EH (cell line): ENCODE measurements at places on chromosomes 4 and X.

DNA sequence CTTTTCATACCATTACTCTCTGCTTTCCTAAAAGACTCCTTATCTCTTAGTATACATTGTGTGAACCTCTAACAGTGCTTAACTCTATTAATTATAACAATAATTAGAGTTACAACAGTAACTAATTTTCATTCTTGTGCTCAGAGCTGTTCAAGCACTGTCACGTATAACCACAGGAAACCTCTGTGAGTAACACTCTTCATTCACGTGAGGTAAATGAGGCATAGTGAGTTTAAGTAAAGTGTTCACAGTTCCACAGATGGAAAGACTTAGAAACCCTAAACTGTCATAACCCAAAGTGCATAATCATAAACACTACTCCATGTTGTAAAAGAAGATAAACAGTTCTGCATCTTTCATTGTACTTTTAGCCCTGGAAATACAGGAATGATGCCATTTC, 222.4 kb downstream of the CCSER1 start:
- no peak for DNase-seq

DNA sequence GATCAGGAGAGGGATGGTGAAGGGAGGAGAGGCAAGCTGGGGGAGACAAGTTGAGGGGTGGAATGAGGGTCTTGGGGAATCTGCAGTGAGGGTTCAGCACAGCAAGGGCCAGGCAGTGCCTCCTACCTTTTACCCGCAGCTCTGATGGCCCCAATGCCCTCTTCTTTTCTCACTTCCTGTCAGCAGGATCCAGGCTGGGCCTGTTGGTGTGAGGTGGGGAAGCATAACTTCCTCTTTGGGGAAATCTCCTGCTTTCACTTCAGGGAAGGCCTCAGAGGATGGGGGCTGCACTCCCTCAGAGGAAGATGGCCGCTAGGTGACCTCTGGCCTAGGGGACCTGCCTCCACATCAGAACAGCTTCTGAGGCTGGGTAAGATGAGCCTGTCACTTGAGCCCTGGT, 36.5 kb downstream of the EFNB1 start:
- DNase-seq, result no peak

GRCh38 chrX:129590596-129590995, 50.5 kb downstream of the OCRL start:
- DNase-seq, result no peak

GRCh38 chr4:3671571-3672464, 94.4 kb upstream of the ADRA2C start:
- peak; percentile 10 for DNase-seq

GRCh38 chr4:108036213-108036612, 46.5 kb downstream of the HADH start:
- no peak for DNase-seq

DNA sequence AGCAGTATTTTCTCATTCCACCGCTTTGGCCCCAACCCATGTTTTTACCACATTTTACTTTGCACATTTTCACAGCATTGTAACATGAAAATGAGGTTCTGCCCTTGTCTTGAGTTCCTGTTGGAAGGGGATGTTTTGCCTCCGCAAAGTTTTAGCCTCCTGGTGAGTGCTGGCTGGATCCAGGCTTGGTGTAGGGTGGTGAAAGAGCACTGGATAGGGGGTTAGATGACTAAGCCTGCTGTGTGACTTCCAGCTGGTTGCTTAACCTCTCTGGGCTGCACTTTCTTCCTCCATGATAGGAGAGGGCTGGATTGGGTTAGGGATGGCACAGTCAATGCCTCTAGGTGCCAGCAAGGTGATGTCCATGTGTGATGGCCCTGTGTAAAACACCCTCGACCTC, 28.9 kb downstream of the CYTL1 start:
- peak; percentile 10 for DNase-seq

- no peak for DNase-seq
Measured at GRCh38 chrX:24877854-24878650, 137.7 kb downstream of the ARX start.

DNA sequence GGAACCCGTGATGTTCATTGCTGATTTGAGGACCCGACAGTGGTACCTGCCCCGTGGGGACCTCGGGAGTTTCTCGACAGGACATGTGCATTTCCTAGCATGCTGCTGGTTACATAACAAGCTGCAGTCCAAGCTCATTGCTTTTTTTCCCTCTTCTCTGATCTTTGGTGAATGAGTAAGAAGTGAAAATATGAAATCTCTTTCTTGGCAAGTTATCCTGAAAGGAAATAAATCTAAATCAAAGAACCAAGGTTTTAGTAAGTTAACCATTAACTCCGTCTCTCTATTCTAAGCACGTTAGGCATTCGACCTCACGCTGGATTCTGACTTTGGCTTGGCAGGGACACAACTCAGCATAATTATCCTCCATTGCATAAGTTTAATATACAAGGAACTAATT, 86.6 kb downstream of the STK32B start:
- no peak for DNase-seq

DNA sequence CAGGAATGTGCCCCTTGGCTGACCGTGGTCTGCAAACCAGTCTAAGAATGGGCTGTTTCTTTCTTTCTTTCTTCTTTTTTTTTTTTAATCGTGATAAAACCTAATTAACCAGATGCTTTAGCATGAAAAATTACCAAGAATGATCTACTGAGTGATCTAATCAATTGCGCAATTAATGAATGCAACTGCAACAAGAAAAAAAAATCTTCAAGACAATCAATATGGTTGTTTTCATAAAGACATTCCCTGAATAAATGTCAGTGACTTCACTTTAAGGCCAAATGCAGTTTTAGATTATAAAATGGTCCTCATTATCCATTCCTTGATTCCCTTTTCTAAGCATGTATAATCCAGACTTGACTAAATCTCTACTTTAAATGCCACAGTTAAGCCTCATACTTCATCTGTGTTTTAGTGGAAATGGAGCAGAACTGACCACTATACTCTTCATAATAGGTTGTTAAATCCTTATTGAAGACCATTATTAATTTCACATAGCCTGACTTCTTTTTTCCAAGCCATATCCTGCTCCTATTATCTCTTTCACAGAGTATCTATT, 51.6 kb upstream of the SETD7 start:
- DNase-seq, result no peak

DNA sequence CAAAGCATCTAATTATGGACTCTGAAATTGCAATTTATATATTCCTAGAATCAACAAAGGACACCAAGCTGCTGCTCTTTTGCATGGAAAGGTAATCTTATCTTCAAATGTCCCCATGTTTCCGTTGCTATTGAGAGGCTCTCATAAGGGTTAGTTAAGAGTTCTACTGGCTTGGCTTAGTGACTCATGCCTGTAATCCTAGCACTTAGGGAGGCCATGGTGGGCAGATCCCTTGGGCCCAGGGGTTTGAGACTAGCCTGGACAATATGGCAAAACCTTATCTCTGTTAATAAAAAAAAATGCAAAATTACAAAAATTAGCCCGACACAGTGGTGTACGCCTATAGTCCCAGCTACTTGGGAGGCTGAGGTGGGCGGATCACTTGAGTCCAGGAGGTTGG, 93.4 kb upstream of the RAPGEF2 start:
- DNase-seq, result no peak

- no peak for DNase-seq
Measured at GRCh38 chrX:103373581-103373980, 2.8 kb upstream of the BEX3 start.

DNA sequence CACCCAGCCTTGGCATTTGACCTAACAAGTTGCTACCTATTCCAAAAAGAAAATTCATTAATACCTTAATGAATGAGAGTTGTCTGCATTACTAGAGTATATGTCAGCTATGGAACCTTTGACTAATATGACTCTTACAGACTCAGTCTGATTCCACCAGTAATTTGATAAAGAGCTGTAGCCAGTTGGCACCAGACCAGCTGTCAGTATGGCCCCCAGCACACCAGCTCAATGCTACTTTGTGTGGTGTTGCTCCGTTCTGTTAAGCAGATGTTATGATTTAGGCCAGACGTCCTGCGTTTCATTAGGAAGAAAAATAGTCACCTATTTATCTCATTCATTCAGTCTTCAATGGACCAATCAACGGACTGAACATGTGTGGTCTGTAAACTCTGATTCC, 215.5 kb downstream of the TLL1 start:
- DNase-seq, result no peak

DNA sequence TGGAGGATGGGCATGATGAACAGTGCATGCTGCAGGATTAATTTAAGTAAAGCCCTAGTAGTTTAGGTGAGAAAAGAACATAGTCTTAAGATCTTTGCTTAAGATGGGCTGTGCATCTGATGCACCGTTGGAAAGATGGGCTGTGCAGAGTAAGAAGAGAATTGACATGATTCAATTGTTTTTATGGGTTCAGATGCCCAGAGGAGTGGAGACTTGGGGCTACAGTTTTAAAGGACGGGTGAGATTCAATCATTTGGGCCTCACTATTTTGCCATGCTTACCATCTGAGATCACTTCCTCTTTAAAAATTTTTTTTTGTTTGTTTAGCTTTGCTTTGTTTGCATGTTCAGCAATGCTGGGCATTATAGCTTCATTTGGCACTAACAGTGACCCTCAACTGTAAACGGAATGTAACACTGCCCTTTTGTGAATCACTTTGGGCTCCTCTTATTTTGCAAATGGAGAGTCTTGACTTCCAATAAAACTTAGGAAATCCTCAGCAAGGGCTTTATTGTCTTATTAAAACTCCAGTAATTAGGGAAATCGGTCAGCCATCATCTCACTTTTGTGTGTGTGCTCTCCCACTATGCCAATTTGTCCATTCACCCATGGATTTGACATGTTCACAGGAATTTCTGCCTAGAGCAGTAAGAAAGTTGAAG, 216.1 kb upstream of the TLL1 start:
- no peak for DNase-seq

GRCh38 chr4:146178126-146178525, 2.6 kb downstream of the LSM6 start:
- DNase-seq, result no peak

- no peak for DNase-seq
Measured at GRCh38 chr4:69818060-69818639, 41.8 kb downstream of the SULT1E1 start.

- DNase-seq, result no peak
Measured at GRCh38 chrX:97995834-97996233, 1112.1 kb downstream of the RPA4 start.

DNA sequence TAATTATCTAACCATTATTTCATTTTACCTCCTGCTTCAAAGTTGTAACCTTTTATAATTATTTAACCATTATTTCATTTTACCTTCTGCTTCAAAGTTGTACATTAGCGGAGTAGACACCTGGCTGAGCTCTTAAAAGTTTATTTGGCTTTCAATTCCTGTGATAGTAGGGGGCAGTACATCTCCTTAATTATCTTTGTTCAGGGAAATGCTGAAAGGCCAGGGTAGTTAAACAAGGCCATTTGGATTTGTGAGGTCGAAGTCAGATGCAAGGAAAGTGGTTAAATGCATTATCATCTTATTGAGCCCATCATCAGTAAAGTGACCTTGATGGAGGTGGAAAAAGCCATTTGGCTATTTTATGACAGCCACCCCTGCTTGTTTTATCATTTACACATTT, 210.6 kb downstream of the TENM3 start:
- no peak for DNase-seq

DNA sequence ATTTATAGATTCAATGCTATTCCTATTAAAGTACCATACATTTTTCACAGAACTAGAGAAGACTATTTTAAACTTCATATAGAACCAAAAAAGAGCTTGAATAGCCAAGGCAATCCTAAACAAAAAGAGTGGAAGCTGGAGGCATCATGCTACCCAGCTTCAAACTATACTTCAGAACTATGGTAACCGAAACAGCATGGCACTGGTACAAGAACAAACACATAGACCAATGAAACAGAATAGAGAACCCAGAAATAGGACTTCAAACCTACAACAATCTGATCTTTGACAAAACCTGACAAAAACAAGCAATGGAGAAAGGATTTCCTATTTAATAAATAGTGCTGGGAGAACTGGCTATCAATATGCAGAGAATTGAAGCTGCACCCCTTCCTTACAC, 134.2 kb upstream of the PAQR3 start:
- no peak for DNase-seq

- peak; percentile 54 for DNase-seq
Measured at GRCh38 chr4:114386637-114387233, 211.9 kb upstream of the UGT8 start.

GRCh38 chr4:41693629-41694028, 54.9 kb downstream of the PHOX2B start:
- DNase-seq, result peak; percentile 52

DNA sequence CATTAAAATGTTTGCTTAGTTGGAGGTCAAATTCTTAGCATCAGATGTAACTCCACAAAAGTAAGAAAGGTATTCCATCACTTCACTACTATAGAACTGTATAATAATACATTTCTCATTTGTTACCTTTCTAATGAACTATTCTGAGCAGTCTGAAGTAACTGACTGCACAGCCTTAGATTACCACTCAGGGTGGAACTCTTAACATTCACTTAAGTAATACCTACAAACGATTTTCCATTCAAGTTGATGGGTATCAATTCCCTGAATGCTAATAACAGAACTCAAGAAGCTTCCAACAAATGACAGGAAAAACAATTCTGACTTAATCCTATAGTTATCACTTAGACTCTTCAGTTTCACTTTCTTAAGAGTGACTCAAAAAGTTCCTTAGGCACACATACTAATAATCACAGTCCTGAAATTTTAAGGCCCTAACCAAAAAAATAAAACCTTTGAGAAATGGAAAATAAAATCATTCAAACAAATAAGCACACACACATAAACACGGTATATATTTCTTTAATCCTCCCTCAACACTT, 20.9 kb downstream of the HNRNPD start:
- DNase-seq, result peak; percentile 16

DNA sequence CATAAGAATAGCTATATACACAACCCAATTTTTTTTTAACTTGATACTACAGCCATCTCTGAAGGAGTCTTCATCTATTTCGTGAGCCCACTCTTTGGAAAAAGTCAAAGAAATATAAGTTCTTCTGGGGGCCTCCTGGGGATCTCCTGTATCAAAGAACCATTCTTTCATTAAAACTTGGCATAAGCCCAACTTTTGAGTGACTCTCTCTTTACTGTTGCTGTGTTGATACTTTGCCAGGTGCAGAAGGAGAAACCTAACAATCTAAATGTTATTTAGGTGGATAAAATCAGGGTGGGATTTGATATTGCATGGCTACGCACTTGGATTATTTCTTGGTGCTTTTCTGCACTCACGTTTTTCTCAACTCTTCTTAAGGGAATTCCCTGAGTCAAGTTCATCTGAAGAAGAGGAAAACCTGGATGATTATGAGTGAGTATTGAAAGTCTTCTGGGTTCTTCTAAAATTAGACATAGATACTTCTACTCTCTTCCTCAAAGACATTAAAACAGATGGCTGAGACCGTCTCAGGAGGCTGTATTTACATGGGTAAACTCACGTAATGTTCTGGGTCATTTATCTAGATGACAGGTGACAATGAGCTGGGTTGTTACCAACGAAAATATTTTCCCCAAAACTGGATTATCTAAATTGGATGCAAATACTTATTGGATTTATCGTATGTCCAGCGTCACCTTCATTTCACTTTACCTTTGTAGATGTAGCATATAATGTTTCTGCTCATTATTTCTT, 25.2 kb downstream of the BMX start:
- no peak for DNase-seq
